NCI-H1048 (cell line): ENCODE measurements at places on chromosomes 7 and 10.

DNA sequence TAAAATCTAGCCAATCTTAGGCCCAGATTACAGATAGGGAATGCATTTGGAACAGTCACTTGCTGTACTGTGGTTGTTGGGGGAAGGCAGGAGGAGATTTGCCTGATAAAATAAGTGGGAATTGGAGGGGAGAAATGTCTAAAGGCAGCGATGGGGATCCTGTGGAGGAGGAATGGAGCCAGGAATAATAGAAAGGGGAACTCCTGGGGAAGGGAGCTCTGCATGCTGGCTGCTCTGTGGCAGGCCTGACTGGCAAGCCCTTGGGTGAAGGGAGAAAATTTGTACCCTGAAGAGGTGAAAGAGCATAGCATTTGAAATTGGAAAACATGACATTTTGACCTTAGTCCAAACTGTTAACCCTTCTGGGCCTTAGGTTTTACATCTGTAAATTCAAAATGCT, 13.7 kb downstream of the MMP21 start:
- DNase-seq: no peak

- no peak for DNase-seq
Observed at GRCh38 chr10:63866747-63867140, 345.5 kb downstream of the REEP3 start.

- DNase-seq: no peak
Observed at GRCh38 chr10:107442035-107442505, 277.6 kb upstream of the SORCS1 start.

DNA sequence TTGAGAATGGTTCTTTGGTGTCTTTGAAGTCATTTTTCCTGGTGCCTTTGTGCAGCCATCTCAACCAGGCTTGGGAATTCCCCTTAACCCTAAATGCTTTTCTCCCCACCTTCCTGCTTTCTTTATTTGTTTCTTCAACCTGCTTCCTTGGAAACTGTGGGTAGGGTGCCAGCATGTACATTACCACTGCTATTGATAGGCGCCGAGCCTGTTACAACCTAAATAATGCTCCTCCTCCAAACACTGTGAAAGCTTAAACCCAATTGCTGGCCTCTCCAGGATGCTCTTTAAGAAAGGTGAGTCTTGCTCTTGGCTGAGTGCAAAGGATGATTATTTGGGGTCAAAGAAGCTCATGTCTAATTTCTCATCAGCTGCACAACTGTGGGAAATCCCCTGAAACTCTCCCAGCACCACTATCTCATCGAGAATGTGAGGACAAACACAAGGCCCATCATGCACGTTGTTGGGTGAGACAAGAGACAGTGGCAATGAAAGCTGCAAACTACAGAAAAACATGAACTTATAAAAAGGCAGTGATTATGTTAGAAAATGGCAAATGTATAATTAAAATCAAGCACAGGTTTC, 285.5 kb upstream of the IGFBP3 start:
- no peak for DNase-seq

GRCh38 chr10:56104487-56104886, 256.6 kb downstream of the ZWINT start:
- no peak for DNase-seq

DNA sequence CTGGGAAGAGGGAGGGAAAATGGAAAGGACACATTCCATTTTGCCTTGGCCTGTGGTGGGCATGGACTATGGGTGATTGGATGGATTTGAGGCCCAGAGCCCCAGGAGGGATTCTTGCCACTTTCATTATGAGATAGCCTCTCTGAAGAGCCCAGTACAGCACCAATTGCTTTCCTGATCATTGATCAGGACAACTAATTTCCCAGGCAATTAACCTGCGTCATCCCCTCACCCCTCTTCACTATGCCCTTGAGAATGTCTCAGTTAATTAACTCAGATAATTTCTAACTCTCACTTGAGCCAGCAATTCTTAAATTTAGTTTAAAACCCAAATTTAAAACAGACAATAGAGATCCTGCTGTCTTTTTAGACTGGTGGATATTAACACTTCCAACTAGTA, 13.5 kb upstream of the PLEKHA1 start:
- no peak for DNase-seq

GRCh38 chr7:95723583-95724180, 48.7 kb upstream of the DYNC1I1 start:
- peak; percentile 23 for DNase-seq

DNA sequence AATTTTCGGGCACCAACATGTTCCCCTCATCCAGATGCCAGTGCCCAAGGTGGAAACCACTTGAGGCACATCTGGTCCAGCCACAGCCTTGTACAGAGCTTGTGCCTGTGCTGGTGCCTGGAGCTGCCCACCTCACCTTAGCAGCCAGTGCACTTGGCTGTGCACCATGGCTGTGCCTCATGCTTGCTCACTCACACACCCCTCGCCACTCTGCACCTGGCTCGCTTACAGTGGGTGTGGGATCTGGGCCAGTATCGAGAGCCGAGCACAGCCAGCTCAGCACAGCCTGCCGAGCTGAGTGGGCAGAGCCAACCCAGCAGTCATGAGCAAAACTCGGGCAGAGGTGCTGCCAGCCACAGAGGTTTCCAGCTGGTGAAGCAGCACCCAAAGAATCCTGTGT, 139.9 kb upstream of the NUPR2 start:
- DNase-seq: no peak

DNA sequence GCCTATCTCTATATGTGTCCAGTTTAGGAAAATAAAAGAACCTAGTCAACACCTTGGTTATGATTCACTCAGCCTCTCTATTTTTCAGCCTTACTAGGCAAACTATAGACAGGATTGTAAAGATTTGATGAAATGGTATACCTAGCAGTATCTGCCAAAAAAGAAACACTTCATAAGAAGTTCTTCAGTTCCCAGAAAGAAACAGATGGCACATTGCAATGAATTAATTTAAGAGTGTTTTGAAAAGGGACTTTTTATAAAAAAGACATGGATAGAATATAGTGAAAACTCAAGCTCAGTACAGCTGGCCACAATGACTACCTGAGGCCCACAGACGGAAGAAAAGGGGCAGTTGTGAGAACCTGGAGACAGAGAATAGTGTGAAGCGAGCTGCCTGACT, 40.6 kb upstream of the RTKN2 start:
- DNase-seq: no peak

DNA sequence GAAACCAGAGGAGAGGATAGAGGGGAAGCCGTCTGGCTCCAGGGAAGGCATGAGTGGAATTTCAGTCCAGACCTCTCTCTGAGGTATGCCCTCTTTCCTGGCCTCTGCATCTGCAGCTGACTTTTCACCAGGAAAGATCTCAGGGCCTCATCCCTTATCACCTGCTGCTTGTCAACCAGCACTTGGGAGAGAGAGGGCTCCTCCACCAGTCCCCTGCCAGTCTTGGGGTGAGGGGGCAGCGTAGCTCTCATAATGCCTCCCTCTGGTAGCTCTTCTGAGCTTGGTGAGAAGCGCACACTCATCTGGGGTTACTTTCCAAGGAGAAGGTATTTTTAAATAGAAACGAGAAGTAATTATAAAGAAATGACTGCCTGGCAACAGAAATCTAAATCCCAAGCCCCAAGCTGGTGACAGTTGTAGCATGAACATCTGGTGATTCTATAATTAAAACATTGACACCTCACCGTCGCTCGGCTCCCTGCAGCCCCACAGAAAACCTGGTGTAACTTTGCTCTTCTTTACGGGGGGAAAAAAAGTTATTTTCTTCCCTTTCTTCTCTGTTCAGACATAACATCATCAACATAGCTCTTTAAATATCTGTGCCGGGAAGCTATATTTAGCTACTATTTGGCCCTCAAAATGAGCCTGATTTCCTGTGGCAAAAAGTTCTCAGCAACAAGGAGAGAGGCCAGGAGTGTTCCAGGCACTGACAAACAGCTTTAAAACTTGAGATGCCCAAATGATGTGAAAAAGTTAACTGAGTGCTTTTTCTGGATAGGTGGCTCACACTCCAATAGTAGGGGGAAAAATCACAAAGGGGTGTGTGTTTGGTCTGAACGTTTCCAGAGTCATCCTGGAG, 26.9 kb downstream of the HIP1 start:
- DNase-seq: no peak
